ENCODE measurements at places on chromosomes 7 and 10.

- DNase-seq = no peak
Observed at GRCh38 chr7:33643530-33643929, 261.8 kb upstream of the BMPER start.

DNA sequence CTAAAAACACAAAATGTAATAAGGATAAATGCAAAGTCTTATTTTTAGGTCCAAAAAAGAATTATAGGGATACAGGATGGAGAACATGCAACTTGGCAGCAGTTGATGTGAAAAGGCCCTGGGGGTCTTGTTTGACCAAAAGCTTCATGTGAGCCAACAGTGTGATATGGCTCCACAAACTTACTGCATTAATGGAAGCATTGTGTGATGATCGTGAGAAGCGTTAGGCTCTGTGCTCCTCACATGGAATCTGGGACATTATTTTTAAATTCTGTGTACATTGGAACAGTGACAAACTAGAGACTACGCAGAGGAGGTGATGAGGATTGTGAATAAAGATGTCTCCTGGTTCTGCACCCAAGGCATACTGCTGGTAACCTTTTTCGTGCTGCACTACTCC lies 39.1 kb upstream of the CALD1 start:
- no peak for DNase-seq

GRCh38 chr7:155449008-155449868 lies 8.7 kb upstream of the EN2 start:
- DNase-seq = no peak

GRCh38 chr7:105988276-105988675 lies 25.2 kb downstream of the CDHR3 start:
- no peak for DNase-seq

GRCh38 chr7:31014826-31015225 lies 37.3 kb upstream of the ADCYAP1R1 start:
- no peak for DNase-seq

DNA sequence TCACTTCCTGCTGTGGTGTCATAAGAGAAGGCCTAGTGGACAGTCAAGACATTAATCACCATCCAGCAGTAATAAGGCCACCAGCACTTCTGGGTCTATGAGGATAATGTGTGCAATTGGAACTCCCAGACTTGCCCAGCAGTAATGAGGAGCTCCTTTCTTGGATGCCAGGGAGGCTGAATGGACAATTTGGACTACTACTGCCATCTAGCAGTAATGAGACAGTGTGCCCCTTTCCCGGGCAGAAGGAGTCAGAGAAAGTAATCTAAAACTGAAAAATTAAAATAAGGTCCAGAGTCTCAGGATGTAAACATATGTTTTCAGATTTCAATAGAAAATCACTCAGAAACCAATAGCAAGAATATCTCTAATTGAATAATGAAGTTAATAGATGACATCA lies 400.4 kb downstream of the CDC14C start:
- no peak for DNase-seq

GRCh38 chr7:117251687-117252086 lies 71.2 kb downstream of the WNT2 start:
- no peak for DNase-seq

DNA sequence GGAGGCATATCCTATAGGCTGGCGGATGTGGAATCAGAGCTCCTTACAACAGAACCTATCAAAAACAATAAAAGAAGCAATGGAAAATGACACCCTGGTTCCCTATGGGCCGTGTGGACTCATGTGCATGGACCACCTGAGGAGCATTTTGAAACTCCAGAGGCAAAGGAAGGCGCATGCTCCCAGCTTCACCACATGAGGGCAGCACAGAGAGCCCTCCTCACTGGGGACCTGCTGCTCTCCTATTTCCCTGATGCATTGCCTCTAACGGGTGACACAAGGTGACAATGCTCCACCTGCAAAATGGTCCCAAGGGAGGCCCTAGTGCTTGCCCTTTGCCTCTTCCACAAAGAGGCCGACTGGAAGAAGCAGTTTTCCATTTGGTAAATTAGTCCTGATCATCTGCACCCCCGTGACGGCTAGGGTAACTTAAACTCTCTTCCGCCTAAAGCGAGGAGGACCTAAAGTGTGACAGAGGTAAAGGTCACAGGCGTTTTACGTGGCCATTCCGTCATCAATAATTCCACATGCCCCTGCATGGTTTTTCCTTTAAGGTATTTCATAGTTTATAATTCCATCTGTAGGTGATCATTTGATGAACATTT lies 67.7 kb downstream of the GPAM start:
- DNase-seq = peak; percentile 37

GRCh38 chr7:2471396-2471795 lies 4.8 kb downstream of the GRIFIN start:
- no peak for DNase-seq

GRCh38 chr7:121304102-121304658 lies 24.6 kb upstream of the WNT16 start:
- DNase-seq = no peak

- no peak for DNase-seq
Observed at GRCh38 chr7:27688056-27688455, 25.4 kb upstream of the HIBADH start.

- DNase-seq = peak; percentile 54
Observed at GRCh38 chr10:5873515-5873995, 16.1 kb downstream of the ANKRD16 start.

GRCh38 chr7:155233311-155234157 lies 64.1 kb upstream of the INSIG1 start:
- DNase-seq = no peak

- no peak for DNase-seq
Observed at GRCh38 chr7:44411306-44411705, 79.2 kb downstream of the NUDCD3 start.

GRCh38 chr7:156127166-156128134 lies 315.2 kb upstream of the SHH start:
- no peak for DNase-seq

GRCh38 chr10:59829601-59830000 lies 76.3 kb upstream of the MRLN start:
- no peak for DNase-seq

Measured in CD8-positive, alpha-beta T cell (primary cell).